ENCODE measurements at places on chromosomes 16 and 17.

DNA sequence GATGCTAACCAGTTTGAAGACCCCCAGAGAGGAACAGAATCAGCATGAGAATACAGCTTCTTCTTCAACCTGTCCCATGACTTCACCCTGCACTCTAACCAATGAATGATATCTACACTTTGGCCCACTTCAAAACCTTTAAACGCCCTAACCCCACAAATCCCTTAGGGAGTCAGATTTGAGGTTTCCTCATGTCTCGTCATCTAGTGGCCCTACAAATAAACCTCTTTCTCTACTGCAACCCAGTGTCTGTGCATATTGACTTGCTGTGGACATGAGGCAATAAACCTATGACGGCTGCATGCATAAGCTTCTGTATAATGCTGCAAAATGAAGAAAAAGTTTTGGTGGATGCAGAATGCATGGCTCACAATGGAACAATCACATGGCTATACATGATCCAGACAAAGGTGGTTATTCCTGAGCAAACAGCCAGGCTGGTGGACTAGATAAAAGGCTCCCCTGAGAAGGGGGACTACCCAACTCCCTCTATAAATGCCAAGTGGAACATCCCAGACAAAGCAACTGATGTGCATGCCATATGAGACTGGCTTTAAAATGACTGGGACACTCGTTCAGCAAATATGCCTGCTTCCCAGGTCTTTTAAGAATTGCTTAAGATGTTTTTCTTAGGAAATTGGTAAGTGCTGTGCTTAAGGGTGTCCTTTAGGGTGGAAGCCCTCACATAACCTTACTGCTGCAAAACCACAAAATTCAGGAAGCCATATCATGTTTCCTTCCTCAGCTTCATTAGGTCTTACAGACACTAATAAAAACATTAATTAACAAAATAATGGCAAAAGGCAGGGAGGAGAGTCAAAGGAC lies 12.2 kb downstream of the N4BP1 start:
- DNase-seq = no peak

DNA sequence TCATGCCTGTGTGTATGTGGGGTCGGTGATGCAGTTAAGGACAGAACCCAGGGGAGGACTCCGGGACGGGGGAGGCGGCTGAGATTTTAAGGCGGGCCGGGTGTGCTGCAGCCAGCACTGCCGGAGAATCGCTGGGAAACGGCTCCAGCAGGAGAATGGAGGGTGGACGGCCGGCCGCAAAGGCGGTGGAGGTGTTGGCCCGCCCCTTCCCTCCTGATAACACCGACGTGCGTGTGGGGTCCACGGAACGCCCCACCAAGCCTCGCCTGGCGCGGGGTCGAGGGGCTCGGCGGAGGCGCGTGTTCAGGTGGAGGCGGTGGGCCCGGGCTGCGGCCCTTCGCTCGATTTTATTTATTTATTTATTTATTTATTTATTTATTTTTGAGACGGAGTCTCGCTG lies 633 bp downstream of the ZNF843 start:
- no peak for DNase-seq

GRCh38 chr16:65213866-65214595 lies 92.2 kb upstream of the CDH11 start:
- no peak for DNase-seq

GRCh38 chr17:4556996-4557395 lies 1.8 kb upstream of the MYBBP1A start:
- no peak for DNase-seq

- DNase-seq = no peak
These were observed 206.8 kb upstream of the MON1B start for GRCh38 chr16:76984196-76984595.

DNA sequence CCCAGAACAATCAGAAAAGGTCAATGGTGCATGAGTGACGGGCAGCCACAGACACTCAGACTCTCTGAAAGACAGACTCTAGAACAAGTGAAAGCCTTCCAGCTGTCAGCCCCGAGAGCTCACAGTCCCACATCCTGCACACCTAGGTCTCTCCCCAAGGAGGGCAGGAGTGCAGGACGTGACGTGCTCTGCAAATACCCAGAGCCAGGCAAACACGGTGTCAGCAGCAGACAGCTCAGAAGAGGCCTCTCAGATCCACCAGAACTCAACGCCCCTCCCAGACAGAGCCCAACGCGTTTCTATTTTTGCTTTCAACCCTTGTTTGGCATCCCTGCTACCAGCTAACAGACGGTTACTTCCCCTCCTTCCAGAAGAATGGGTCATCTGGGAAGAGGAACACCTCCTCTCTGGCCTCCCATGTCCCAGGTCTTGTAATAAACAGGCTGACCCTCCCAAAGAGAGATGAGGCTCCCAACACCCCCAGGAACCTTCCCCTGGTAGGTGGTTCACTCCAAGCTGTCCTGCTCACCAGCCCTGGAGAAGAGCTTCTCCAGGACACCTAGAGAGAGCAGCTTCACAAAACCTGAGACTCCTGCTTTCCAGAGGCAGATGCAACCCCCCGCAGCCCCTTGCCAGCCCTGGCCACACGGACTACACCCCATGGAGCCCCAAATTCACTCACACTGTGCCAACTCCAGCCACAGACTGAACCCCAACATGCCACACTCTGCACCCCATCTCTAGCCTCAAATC lies 7.6 kb downstream of the PITPNM3 start:
- DNase-seq = no peak

DNA sequence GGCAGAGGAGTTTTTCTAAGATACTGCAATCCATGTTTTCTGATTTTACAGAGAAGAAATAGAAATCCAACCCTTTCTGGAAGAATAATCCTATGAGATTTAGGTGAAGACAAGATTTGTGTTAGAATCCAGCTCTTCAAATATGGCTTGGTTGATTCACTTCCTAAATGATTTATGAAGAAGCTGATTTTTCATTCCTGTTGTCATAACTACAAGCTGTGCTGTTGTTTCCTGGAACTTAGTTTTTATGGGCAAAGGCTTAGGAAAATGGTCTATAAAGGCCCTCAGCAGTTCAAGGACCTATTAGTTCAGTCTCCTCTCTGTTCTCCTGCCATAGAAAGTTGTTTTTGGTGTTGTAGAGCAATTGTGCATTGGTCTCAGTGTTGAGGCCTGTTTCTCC lies 174.2 kb upstream of the FAM20A start:
- DNase-seq = no peak

GRCh38 chr17:28841901-28842281 lies 699 bp downstream of the FAM222B start:
- peak; percentile 25 for DNase-seq

DNA sequence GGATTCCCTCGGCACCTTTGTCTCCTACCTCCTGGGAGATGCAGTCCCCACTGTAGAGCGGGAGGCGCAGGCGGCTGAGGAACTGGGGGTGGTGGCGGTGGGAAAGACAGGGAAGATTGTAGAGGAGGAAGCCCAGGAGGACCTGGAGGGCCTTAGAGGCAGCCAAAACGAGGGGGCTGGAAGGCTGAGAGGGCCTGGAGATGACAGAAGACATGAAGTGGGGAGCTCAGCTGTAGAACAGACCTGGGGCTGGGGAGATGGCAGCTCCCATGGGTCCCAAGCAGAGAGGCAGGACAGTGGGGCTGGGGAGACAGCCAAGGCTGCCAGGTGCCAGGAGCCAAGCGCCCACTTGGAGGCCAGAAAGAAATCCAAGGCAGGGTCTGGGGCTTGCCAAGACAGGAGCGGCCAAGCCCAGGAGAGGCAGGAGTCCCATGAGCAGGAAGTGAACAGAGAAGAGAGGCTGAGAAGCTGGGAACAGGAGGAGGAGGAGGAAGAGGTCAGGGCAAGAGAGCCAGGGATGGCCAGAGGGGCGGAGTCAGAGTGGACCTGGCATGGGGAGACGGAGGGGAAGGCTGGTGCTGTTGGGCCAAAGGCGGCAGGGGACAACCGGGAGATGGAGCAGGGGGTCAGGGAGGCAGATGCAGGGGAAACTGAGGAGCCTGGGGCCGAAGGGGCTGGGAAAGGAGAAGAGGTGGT lies 803 bp downstream of the APOBR start:
- no peak for DNase-seq

GRCh38 chr17:82859431-82860403 lies 19.9 kb upstream of the ZNF750 start:
- peak; percentile 69 for DNase-seq

DNA sequence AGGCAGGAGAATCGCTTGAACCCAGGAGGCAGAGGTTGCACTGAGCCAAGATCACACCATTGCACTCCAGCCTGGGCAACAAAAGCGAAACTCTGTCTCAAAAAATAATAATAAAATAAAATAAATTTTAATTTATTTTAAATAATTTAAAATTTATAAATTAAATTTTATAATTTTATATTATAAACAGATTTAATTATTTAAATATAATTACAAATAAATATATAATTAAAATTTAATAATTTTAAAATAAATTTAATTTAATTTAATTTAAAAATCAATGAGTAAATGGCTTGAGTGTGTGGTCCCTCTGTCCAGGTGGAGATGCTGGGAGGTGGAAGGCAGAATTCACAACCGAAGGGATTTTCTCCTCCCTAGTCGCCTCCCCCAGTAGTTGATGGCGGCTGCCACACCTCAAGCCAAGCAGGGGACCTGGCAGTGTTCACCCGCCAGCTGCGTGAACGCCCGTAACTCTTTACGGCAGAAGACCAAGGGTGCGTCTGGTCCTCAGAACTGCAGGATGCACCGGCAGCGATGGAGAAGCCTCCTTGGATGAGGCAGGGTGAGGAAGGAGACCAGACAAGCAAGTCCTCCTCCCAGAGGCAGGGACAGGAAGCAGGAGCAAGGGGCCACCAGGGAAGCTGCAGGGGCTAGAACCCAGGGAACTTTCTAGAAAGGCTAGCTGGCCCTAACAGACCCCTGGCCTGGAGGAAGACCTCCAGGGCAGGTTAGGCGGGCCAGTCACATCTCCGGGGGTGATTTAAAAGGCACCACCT lies 22.9 kb upstream of the KRT17 start:
- DNase-seq = no peak

DNA sequence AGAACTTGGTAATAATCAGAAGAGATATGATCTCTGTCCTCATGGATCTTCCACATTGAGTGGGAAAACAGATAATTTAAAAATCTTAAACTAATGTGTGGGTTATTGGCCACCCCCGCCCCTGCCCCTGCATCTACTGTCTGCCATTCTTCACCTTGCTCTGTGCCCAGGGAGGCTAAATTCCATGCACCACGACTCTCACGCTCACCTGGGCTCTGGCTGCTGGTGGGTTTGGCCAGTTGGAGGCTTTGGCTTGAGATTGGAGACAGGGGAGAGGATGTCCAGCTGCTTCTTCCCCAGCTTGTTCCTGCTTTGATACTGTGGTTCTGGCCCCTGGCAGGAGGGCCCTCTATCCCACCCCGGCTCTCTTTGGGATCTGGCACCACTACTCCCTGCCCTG lies 127.9 kb downstream of the IRX5 start:
- no peak for DNase-seq

All from CD4-positive, alpha-beta T cell treated with Interleukin-10 for 1 hour (primary cell).